ENCODE measurements at places on chromosomes 5 and 9. TPM values are rescaled to one million over a fixed set of nuclear protein-coding genes. Genes with fewer than 3 reads are reported as not detected.

GRCh38 chr9:95344735-95345325 lies 27.3 kb upstream of the FANCC start:
- DNase-seq: no peak
- H3K36me3 ChIP-seq: no peaks in the 10 kb centered on the region
- no peak overlapping the region for H3K27ac ChIP-seq
- no peaks in the 10 kb centered on the region for H3K27me3 ChIP-seq

TRIM23 gene
- total RNA-seq: 13.8 TPM

GRCh38 chr5:194603-195209 lies 3.4 kb downstream of the LRRC14B start:
- no peaks in the 10 kb centered on the region for H3K36me3 ChIP-seq
- H3K27me3 ChIP-seq: no peaks in the 10 kb centered on the region

DNA sequence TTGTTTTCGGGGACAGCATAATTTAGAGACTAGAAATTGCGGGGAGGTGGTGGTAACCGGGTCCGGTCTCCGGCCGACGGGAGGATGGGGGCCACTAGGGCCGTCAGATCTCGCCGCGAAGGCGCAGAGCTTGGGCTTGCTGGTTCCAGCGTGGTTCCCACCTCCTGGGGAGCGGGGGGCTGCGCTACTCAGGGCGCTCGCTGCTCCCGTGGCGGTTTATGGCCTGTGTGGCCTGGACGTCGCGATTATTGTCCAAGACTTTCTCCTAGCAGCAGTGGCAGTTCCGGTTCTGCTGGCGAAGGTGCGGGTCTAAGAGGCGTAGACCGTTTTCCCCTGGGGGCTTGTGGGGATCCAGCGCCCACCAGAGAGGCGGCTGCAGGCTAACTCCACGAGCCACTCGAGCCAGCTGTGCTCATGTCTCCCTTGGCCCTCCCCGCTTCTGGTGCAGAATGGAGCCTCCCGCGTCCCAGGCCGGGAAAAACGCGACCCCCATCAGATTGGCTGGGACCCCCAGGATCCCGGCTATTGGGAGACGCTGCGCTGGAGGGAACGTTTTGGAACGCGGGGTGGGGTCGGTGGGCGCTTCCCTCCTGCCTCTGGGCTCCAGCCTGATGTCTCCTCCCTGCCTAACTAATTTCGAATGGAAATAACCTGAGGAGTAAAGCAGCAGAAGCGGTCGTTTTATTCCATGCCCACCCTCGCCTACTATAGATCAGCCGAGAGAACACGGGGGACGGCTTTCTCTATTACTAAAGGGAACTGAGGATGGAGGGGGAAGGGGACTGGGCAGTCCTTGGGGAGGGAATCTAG lies 87.1 kb downstream of the ENTREP1 start:
- no peaks in the 10 kb centered on the region for H3K27me3 ChIP-seq
- H3K27ac ChIP-seq: no peak overlapping the region
- no peaks in the 10 kb centered on the region for H3K36me3 ChIP-seq
- H3K4me1 ChIP-seq: no peaks in the 10 kb centered on the region

BTNL3 gene
- not detected for total RNA-seq

PCDHGB3 gene
- total RNA-seq: 7.4 TPM

GRCh38 chr9:83708515-83709158 lies 879 bp upstream of the UBQLN1 start:
- peak; percentile 62 for DNase-seq
- H3K4me1 ChIP-seq: peaks cover 6% of the 10 kb centered on the region
- peak overlapping the region; percentile 84 for H3K4me3 ChIP-seq
- H3K27me3 ChIP-seq: no peaks in the 10 kb centered on the region
- H3K36me3 ChIP-seq: peaks cover 9% of the 10 kb centered on the region

TNC gene
- total RNA-seq: 181 TPM

- no peak overlapping the region for H3K27ac ChIP-seq
- H3K4me1 ChIP-seq: no peaks in the 10 kb centered on the region
- H3K36me3 ChIP-seq: no peaks in the 10 kb centered on the region
- no peaks in the 10 kb centered on the region for H3K27me3 ChIP-seq
These were observed 564.9 kb downstream of the SEMA5A start for GRCh38 chr5:8981016-8981415.

DNA sequence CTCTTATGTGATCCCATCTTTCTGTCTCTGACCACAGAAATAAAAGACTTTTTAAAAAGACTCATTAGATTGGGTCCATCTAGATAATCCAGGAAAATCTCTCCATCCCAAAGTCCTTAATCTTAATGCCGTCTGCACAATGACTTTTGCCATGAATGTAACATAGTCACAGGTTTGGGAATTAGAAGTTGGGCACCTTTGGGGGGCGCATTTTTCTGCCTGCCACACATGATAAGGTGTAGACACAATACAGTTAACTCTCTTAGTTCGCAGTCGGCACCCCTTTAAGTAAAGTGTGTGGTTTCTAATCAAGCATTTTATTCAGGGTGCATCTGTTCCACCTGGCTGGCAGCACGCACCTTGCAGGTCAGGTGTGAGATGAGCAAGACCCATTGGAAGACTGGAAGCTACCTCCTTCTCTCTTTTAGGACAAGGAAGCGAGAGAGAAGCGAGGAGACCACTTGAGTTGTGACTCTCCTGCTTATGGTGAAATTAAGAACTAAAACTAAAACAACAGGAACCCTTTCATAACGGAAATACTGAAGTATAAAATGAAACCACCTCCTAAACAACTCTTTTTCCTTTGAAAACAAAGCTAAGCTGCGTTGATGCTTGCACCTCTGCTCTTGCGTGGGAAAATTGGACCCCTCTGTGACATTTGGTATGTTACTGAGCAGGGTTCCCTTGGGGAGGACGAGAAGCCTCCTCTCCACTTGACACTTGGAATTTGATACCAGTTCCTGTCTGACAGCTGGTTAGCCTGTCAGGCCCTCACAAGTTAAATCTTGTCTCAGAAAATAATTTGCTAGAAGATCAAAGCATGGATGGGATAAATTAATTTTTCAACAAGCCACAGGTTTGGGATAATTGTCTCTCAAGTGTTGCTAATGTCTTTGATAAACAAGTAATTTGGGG lies 304.6 kb upstream of the DMRT1 start:
- H3K4me3 ChIP-seq: no peak overlapping the region
- no peaks in the 10 kb centered on the region for H3K36me3 ChIP-seq
- H3K4me1 ChIP-seq: peaks cover 10% of the 10 kb centered on the region
- no peak overlapping the region for H3K27ac ChIP-seq

- no peaks in the 10 kb centered on the region for H3K36me3 ChIP-seq
- no peak overlapping the region for H3K27ac ChIP-seq
- no peaks in the 10 kb centered on the region for H3K4me1 ChIP-seq
- H3K4me3 ChIP-seq: no peak overlapping the region
These were observed 245.3 kb downstream of the NFIB start for GRCh38 chr9:14068690-14069089.

RNF145 gene
- total RNA-seq: 60.9 TPM

DNA sequence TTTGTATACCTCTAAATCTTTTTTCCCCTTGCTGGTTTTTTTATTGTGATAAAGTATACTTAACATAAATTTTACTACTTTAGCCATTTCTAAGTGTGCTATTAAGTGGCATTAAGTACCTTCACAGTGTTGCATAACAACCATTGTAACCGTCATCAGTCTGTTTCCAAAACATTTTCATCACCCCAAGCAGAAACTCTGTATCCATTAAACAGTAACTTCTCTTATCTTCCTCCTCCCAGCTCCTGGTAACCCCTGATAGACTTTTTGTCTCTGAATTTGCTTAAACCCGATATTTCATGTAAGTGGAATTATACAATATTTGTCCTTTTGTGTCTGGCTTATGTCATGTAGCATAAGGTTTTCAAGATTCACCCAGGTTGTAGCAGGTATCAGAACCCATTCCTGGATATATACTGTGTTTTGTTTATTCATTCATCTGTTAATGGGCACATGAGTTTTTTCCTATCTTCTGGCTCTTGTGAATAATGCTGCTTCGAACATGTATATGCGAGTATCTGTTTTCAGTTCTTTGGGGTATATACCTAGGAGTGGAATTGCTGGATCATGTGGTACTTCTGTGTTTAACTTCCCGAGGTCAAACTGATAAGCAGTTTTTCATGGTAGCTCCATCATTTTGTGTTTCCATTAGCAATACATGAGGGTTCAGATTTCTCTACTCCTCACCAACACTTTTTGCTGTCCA lies 66.4 kb downstream of the EHMT1 start:
- no peak for DNase-seq
- 0 out of 2 replicates have a peak, but pooled peaks cover 2% of the 10 kb centered on the region for H3K36me3 ChIP-seq
- no peaks in the 10 kb centered on the region for H3K27me3 ChIP-seq
- no peak overlapping the region for H3K27ac ChIP-seq

GRCh38 chr5:158599157-158599556 lies 500.6 kb downstream of the EBF1 start:
- peak overlapping the region; percentile 96 for H3K27ac ChIP-seq
- H3K4me1 ChIP-seq: peaks cover 46% of the 10 kb centered on the region
- DNase-seq: peak; percentile 83
- H3K36me3 ChIP-seq: no peaks in the 10 kb centered on the region
- no peak overlapping the region for H3K4me3 ChIP-seq

GRCh38 chr5:31581498-31582099 lies 49.5 kb downstream of the C5orf22 start:
- no peak overlapping the region for H3K27ac ChIP-seq
- H3K4me1 ChIP-seq: no peaks in the 10 kb centered on the region
- no peak overlapping the region for H3K4me3 ChIP-seq
- no peak for DNase-seq

HK3 gene
- total RNA-seq: 0.15 TPM

DNA sequence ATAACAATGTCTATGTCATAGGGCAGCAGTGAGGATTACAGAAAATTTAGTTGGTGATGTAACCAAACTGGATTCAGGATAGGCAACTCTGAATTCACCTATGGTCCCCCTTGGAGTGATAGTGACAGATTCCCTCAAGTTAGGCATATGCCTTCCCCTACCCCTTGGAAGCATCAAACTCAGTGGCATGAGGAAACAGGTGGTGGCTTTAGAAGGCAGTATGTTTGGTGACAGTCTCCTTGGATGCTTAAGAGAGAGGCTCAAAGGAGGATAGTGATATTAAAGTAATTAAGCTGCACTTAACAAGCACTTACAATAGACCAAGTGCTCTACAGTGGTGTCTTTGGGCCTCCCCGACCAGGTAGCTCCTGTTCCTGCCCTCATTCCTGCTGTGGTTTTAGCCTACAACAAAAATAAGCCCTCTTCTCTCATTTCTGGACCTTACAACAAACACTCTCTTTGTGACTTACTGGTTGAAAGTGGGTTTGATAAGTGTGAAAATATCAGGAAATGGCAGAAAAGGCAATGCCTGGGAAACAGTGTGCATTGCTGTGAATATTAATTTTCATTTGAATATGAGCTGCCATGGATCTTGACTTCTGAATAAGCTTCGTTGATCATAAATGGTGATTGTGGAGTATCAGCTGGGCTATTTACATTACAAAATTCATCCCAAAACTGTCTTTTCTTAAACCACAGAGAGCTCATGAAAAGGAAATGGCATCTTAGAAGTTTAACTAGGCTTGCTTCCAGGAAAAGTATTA lies 29.2 kb downstream of the NR4A3 start:
- no peaks in the 10 kb centered on the region for H3K27me3 ChIP-seq
- no peak for DNase-seq
- H3K36me3 ChIP-seq: no peaks in the 10 kb centered on the region
- H3K27ac ChIP-seq: no peak overlapping the region
- no peak overlapping the region for H3K4me3 ChIP-seq

TAF1L gene
- not detected for total RNA-seq

- H3K27me3 ChIP-seq: peaks cover 46% of the 10 kb centered on the region
- no peaks in the 10 kb centered on the region for H3K36me3 ChIP-seq
- no peak overlapping the region for H3K27ac ChIP-seq
- no peak overlapping the region for H3K4me3 ChIP-seq
- no peak for DNase-seq
These were observed 70.8 kb downstream of the ROR2 start for GRCh38 chr9:91879231-91879630.

DNA sequence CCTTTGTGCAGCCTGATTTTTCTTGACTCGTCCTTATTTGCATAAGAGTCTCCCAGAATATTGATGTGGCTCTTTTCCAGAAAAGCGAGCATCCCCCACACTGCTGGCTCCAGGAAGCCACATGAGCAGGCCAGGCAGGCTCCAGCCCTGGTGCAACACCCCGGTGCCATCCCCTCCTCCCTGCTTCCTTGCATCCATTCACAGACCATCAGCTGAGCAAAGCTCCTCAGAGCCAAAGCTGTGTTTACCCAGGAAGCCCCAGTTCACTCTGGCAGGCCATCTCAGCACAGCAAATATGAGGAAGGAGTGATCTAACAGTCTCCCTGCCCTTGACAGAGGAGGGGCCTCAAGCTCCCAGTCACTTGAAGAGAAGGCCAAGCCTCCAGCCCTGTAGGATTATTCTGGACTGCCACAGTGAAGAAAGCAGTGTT lies 34.4 kb downstream of the INSYN2B start:
- H3K27ac ChIP-seq: no peak overlapping the region
- H3K4me1 ChIP-seq: no peaks in the 10 kb centered on the region
- no peak overlapping the region for H3K4me3 ChIP-seq
- no peaks in the 10 kb centered on the region for H3K36me3 ChIP-seq
- no peak for DNase-seq

- no peak for DNase-seq
- no peaks in the 10 kb centered on the region for H3K27me3 ChIP-seq
These were observed 13.6 kb upstream of the PHF19 start for GRCh38 chr9:120890320-120891244.

GRCh38 chr9:122609804-122610203 lies 4.7 kb upstream of the OR1Q1 start:
- H3K36me3 ChIP-seq: no peaks in the 10 kb centered on the region
- H3K27me3 ChIP-seq: 0 out of 2 replicates have a peak, but pooled peaks cover 2% of the 10 kb centered on the region
- H3K27ac ChIP-seq: no peak overlapping the region
- H3K4me1 ChIP-seq: no peaks in the 10 kb centered on the region
- no peak overlapping the region for H3K4me3 ChIP-seq
- peak; percentile 6 for DNase-seq

All from SJCRH30 (cell line).